NCI-H1417 (cell line): ENCODE measurements at places on chromosomes 2 and 18.

- DNase-seq, result no peak
These were observed 131.1 kb downstream of the AFF3 start for GRCh38 chr2:100011272-100011731.

GRCh38 chr2:23585273-23586170, 200.5 kb downstream of the KLHL29 start:
- no peak for DNase-seq

DNA sequence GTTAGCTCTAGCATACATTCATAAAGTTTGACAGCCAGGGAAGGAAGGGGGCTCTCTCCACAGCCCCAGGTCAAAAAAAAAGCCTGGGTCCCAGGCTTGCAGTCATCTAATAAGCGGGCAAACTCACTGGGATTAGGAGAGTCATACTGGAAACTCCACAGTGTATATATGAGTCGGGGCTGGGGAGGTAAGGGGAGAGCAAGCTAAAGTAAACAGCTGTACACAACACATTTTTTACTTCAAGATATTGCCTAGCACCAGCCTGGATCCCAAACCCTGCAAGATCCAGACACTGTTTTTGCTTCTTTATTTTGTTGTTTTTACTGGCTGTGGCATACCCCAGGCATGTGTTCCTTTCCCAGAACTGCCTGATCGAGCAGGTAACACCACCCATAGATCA, 291.3 kb upstream of the TANK start:
- no peak for DNase-seq

DNA sequence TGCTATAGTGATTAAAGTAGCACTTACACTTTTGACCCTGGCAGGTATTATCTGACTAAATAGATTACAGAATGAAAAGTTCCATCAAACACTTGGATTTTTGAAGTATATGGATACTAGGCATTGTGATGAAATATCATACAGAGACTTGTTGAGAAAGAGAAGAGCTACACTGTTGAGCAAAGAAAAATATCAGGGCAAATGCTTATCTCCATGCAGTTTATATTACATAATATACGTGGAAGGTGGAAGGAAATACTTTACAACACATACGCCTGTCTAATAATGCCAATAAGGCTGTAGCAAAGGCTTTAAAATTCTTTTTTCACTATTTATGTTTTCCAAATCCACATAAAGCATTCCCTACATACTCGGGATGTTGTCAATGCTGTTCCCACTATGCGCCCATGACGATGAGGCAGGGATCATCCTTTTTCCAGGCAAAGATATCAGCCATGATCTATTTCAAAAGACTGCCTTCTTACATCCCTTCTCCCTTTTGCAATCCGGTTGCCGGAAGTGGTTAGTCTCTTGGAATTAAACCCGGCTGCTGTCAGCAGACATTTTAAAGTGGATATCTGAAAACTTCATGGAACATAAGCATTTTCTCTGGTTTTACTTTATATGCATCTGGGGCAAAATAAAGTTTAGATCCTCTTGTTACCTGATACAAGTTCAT, 92.6 kb upstream of the ITGA4 start:
- DNase-seq, result no peak

GRCh38 chr2:72973566-72974435, 56.5 kb downstream of the EMX1 start:
- peak; percentile 54 for DNase-seq

- no peak for DNase-seq
These were observed 594 bp downstream of the RAD51AP2 start for GRCh38 chr2:17517481-17518211.

DNA sequence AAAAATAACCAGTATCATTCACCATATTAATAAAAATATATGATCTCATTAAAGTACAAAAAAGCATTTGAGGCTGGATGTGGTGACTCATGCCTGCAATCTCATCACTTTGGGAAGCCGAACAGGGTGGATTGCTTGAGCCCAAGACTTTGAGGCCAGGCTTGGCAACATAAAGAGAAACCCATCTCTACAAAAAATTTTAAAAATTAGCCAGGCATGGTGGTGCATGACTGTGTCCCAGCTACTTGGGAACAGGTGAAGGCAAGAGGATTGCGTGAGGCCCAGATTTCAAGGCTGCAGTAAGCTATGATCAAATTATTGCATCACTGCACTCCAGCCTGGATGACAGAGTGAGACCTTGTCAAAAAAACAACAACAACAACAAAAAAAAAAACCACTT, 75.9 kb downstream of the RAD51AP2 start:
- DNase-seq, result no peak

DNA sequence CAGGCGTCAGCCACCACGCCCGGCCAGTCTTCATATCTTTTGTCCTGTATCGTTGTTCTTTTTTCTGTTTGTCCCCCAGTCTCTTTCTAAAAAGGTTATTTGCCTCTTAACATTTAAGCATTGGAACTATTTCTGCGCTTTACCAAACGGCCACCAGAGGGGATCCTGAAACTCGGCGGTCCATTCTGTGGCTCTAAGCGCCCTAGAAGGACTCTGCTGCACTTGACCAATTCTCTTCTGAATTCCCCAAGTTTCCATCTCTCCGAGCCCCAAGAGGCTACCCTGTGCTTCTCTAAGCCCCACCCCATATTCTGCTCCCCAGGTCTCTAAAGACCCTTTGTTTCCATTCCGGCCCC, 33.1 kb upstream of the REG3G start:
- peak; percentile 70 for DNase-seq

- DNase-seq, result no peak
These were observed 1.1 kb downstream of the HADHB start for GRCh38 chr2:26245810-26246209.

- DNase-seq, result no peak
These were observed 138.1 kb downstream of the SEPTIN10 start for GRCh38 chr2:109475531-109476210.

- DNase-seq, result no peak
These were observed 34.0 kb downstream of the DOCK10 start for GRCh38 chr2:225008179-225008856.

- no peak for DNase-seq
These were observed 223.1 kb upstream of the SP5 start for GRCh38 chr2:170492010-170492409.

- DNase-seq, result no peak
These were observed 92.5 kb downstream of the DGKD start for GRCh38 chr2:233446606-233447305.

GRCh38 chr2:116585669-116586327, 1228.7 kb upstream of the DDX18 start:
- DNase-seq, result peak; percentile 77

GRCh38 chr2:128389388-128390086, 70.9 kb upstream of the HS6ST1 start:
- DNase-seq, result no peak

- DNase-seq, result peak; percentile 8
These were observed 111.9 kb upstream of the MAPRE2 start for GRCh38 chr18:34929336-34929780.

- no peak for DNase-seq
These were observed 299.9 kb downstream of the AFF3 start for GRCh38 chr2:99842451-99842850.
